ENCODE measurements at places on chromosomes 4 and X.

DNA sequence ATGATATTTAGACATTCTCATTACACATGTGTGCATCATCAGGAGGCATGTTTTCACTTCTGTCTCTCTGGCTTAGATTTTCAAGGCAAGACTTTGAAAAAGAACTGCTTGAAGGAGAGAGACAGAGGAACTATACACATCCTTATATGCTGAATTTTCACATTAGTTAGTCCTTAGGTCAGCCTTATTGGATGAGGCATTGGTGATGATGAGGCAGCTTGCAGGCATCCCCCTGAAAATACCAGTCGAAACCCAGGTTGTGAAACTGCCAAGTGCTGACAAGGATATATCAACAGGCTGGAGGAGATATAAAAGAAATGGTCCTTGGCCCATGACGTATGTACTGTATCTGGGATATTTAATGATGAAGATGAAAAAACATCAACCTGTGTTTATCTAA, 297.2 kb upstream of the AADAT start:
- no peak for ATAC-seq

DNA sequence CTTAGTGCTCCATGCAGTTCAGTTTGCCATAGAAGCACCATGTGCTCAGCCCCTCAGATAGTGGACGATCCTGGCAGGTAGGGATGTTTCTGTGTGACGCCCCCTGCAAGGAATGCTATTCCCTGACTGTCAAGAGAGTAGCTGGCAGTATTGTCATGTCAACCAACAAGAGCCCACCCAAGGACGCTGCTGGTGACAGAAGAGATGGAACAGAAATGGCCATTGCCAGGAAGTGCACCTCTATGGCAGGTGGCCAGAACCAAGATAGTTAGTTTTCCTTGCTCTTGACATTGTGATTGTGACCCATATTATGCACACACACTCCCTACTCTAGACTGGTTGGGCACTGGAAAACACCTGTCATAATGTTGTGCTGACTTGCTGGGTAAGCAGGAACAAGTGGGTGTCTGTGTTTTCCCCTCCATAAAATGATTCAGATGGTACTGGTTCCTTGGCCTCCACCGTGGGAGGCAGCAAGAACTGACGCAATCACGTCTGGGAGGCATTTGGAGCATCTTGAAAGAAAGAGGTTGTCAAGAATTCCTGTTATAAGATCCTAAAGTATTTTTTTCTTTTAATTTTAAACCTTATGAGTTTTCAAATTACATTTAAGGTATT, 507.9 kb downstream of the MID1IP1 start:
- ATAC-seq = peak; percentile 92

- ATAC-seq = no peak
Observed at GRCh38 chr4:40555176-40555900, 74.3 kb downstream of the RBM47 start.

DNA sequence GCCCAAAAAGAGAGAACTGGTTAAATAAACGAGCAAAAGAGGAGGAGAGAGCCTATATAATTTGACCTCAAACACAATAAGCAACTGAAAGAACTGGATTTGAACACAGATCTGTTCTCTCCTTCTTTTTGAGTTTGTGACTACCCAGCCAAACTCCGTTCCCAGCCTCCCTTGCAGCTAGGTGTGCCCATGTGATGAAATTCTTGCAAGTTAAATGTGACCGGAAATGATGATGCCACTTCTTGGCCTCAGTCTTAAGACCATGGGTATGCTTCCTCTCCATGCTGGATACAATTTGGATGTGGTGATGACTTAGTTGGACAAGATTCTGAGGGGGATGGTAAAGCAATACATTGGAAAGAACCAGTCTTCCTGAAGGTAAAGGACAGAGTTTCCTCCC, 204.1 kb downstream of the PTTG2 start:
- no peak for ATAC-seq

DNA sequence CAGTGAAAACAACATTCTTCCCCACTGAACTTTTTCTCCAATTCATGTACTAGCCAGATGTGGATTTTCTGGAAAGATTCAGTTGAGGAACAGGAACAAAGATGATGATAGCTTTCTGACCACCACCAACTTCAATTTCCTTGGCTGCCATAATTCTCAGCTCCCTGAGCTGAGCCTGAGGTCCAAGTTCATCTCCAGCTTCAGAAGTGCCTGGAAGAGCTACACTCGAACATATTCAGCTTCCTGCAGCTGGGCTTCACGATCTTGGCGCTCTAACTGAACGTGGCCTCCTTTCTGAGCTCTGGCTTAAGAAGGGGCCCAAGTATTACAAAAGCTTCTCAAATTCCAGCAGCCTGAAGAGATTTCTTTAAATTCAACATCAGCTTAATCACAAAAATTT, 83.9 kb downstream of the QDPR start:
- no peak for ATAC-seq

DNA sequence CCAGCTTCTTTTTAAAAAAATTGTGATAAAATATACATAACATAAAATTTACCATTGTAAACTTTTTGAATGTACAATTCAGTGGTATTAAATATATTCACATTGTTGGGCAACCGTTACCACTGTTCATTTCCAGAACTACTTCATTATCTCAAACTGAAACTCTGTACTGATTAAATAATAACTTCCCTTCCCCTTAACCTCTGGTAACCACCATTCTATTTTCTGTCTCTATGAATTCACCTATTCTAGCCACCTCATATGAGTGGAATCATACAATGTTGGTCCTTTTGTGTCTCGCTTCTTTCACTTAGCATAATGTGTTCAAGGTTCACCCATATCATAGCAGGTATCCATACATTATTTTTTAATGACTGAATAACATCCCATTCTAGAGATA, 8.3 kb downstream of the GPR50 start:
- no peak for ATAC-seq

- no peak for ATAC-seq
Observed at GRCh38 chrX:11890836-11891514, 132.9 kb downstream of the MSL3 start.

DNA sequence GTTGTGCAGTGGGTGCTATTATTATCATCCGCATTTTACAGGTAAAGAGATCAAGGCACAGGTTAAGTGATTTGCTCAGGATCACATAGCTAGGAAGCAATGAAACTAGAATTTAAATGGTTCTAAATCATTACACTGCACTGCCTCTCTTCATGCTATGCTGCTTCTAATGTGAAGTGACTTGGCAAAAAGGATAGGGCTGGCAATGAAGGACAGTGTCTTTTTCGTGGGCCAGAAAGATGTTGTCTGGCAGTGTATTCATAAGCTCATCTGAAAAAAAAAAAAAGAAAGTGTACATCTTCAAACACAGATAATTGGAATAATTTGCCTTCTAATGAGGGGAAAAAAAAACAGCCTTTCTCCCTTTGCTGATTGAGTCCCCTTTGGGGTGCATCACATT, 132.2 kb upstream of the FUNDC1 start:
- no peak for ATAC-seq

DNA sequence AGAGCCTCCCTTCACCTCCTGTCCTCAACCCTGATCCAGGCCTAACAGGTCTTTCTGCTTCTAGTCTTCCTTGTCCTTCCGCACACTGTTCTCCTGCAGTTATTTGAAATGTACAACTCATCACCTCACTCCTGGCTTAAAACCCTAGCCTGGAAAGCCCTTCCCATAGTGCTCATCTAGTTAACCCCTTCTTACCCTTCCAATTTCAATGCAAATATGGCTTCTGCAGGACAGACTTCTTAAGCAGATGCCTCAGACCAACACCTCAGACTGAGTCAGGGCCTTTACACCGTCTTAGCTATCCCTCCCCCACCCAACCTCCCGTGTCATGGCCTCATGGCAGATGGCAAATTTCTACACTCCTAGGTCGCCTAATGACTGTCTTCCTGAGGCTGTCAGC, 130.4 kb downstream of the BCOR start:
- peak; percentile 49 for ATAC-seq

DNA sequence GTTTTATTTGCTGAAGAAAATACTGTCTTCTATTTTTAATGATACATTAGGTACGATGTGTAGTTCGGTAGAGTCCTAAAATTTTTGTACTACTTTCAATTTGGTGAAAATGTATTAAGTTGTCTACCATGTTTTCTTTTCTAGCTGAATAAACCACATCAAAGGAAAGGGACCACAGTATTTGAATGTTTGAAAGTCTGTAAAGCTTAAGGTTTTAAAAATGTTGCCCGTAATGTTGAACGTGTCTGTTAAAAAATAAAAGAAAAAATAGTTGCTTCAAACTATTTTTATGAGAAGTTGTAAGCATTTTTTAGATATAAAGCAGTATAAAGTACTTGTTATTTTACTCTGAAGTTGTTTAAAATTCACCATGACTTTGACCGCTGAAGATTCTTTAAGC, 3.2 kb downstream of the CDKN2AIP start:
- no peak for ATAC-seq

GRCh38 chr4:174218127-174218790, 65.2 kb downstream of the FBXO8 start:
- no peak for ATAC-seq

GRCh38 chr4:95093936-95094929, 336.5 kb downstream of the BMPR1B start:
- no peak for ATAC-seq

- ATAC-seq = no peak
Observed at GRCh38 chr4:177667687-177668086, 225.4 kb upstream of the AGA start.

DNA sequence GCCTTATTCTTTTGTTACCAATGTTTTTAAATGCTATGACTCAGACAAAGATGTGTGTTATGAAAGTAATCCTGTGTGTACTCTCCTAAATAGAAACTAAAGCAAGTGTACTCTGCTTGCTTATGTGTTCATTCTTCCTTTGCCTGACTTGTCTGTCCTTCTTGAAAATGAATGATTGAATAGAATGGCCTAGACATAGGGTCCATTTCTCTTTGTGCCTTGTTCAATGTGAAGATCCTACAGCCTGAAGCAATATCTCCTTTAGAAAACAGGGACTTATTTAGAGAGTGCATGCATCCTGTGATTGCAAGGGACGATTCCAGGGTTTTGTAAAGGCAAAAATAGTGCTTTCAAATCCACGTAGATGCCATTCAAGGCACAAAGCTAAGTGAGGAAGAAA, 343.6 kb upstream of the TACR3 start:
- no peak for ATAC-seq

GRCh38 chrX:101785142-101785541, 125.5 kb upstream of the ARMCX2 start:
- ATAC-seq = no peak

GRCh38 chr4:17788956-17789355, 7.5 kb upstream of the FAM184B start:
- ATAC-seq = no peak

DNA sequence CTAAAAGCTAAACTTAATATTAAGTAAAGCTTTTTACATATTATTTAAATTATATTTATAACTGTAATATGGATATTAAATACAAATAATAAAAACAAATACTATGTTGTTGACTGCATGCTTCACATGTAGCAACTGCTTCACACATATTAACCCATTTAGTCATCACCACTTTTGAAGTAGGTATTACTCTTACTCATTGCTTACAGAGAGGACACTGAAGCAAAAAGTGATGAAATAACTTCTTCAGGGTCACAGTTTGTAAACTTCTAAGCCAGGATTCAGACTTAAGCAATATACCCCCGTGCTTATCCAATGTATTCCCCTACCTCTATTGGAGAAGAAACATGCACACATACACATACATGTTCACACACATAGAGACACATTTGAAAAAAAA, 166.6 kb downstream of the DKK2 start:
- no peak for ATAC-seq

DNA sequence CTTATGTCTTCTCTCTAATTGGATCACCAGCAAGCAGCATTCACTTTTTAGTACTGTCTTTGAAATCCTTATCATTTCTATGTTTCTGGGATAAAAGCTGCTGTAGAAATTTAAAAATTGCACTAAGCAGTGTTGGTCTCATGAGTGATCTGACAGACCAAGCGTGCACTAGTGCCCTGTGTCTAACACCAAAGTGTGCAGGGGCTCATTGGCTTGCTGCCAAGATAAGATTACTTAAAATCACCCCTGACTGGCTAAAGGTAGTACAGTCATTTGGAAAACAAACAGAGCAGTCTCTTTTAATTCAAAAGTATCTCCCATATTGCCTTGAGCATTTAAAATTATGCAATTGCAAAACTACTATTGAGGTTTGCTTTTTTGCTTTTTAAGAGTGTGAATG, 304.6 kb downstream of the ARAP2 start:
- no peak for ATAC-seq

DNA sequence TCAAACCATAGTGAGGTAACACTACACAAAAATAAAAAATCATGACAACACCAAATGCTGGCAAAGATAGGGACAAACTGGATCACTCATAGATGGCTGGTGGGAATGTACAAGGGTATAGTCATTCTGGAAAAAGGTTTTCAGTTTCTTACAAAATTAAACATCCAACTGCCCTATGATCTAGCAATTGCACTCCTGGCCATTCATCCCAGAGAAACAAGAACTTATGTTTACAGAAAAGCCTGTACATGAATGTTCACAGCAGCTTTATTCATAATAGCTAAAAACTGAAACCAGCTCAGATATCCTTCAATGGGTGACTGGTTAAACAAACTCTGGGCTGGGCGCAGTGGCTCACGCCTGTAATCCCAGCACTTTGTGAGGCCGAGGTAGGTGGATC, 43.3 kb downstream of the NYX start:
- ATAC-seq = no peak

DNA sequence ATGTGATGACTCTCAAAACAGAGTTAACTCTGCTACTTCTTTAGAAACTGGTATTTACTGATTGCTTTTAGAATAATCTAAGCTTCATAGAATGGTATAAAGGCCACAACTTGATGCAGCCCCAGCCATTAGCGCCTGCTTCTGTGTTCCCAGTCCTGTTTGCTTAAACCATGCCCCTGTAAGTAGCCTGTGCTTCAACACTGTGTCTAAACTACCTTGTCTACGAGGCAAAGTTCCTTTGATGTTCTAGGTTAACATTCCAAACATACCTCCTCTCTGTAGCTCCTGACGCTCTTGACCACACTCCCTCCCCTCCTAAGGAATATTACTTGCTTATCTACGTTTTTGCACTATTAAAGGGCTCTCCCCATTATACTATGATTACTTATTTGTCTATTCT, 352.5 kb upstream of the ADGRL3 start:
- no peak for ATAC-seq

- ATAC-seq = no peak
Observed at GRCh38 chr4:77432717-77433417, 172.8 kb upstream of the CXCL13 start.

DNA sequence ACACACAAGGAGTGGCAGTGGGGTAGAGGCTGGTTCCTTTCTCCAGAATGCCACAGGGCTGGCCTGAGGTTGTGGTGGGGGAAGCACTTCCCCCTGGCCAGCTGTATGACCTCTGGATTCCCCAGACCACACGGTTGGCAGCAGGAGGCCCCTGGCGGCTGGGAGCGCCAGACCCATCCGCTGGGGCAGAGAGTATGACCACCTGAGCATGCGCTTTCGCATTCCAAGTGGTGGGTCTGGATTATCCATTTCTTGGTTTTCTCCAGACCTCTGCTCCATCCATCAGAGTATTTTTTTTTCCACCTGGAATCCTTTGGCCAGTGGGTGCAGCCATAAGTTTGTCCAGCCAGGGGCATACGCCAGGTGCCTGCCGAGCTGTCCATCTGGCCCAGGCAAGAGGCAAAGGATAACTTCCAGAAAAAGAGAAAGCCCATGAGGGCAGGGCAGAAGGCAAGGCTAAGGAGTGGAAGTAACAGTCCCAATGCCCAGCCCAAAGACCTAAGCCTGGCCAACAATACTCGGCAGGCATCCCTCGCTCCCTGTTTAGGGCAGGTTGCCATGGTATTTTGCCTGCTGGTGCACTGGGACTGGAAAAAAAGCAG, 39.3 kb downstream of the NHSL2 start:
- no peak for ATAC-seq

Data from activated CD4-positive, CD25-positive, alpha-beta regulatory T cell treated with anti-CD3 and anti-CD28 coated beads, Interleukin-2, amount 50 U/mL, for 24 hours (primary cell).